ENCODE measurements at places on chromosomes 2 and 18.

- DNase-seq: no peak
Observed at GRCh38 chr2:20146401-20146800, 78.5 kb downstream of the SDC1 start.

- no peak for DNase-seq
Observed at GRCh38 chr2:156124458-156124857, 208.1 kb downstream of the NR4A2 start.

- DNase-seq: no peak
Observed at GRCh38 chr2:233311241-233311926, 3.8 kb downstream of the SAG start.

DNA sequence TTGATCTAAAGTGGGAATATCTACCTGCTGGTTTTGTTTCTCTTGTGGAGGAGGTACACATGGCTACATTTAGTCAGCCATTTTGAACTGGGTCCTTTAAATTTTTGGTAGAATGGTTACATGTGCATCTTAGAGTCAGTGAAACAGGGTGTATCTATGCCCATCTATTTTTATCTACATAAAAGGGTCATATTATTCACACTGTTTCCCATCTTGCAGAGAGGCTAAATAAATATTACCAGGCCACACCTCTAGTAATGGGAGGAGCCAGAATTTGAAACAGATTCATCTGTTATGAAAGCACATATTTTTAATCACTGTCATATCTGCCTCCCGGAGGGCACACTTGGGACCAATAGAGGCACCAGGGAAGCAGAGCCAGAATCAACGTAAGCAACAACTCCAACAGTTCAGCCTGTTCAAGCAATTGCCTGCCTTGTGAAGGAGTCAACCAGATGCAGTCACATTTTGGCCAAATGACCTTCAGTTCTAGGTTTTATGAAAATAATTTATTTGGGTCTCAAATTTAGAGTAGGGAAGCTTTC is 376.8 kb downstream of the TSN start:
- DNase-seq: no peak

DNA sequence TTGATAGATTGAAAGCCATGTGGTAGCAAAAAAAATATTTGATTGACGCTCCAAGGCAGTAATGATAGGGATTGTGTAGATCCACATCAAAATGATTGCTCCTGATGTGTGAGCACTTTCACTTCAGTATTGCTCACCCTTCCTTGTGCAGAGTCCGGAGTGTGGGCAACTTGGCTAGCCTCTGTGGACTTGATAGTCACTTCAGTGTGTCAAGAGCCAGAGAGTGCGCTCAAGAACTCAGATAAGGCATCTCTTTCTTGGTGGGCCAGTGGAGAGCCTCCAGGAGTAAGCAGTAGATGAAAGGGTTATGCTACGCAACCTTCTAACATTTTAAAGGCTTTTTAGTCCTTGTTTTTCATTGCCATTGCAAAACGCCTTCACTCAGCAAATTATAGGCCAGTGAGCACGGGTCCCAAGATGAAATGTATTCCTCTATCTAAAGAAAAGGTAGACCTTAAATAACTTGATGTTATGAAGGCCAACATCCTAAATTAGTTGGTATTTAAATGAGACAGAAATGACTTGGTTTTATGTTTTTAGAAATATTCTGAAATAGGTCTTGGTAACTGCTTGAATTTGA is 84.4 kb downstream of the MEIS1 start:
- DNase-seq: no peak

DNA sequence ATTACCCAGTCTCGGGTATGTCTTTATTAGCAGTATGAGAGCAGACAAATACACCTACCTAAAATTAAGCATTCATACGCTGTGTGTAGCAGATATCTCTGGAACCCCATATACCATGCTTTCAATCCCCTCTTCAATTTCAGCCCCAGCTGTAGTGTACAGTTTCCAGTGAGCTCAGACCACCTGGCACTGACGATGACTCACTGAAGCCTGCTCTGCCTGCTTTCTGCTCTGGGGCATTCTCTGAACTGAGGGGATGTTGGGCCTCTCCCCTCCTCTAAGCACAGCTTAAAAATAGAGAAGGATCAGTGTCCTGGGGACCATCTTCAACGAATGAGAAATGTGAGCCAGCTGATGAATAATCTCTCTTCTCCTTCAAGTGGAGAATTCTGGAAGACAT is 8.7 kb upstream of the CCL20 start:
- DNase-seq: peak; percentile 16

DNA sequence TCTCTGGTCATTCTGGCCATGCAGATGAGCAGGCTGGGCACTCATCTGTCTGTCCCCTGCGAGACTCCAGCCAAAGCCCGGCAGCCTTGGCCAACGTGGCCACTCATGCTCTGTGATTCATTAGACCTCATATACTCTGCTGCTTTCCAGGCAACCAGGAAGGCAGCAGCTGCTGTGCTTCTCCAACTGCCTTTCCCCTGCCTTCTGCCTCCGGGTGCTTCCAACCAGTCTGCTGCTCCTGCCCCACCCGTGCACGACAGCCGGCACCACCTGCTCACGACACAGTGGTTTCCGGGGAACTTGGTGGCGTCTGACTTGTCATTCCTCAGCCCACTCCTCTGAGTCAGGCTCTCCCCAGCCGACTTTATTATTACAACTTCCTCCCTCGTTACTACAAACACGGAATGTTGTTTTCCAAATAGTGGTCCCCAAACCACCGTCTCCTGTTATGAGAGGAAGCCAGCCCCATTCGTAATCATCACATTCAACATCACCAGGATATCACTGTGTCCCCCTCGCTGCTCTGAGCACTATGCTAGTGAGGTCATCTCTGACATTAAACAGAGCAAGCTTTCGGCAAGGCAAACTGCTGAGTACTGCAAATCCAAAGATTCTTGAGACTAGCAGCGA is 392.4 kb downstream of the ALK start:
- no peak for DNase-seq

DNA sequence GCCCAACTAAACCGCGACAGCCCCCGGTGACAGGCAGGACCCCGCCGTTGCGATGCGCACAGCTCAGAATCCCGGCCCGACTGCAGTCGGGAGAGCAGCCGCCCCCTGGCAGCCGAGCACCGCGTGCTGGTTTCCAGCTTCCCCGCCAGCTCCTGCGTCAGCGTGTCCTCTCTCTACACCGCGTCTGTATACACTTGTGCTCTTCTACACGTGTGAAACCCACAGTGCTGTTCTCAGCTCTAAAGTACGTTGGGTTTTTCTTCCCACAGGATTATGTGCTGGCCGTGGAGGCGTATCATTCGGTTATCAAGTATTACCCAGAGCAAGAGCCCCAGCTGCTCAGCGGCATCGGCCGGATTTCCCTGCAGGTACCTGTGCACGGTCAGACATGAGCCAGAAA is 54.0 kb downstream of the ADI1 start:
- DNase-seq: no peak

- no peak for DNase-seq
Observed at GRCh38 chr18:62101321-62101721, 85.5 kb downstream of the PIGN start.

- no peak for DNase-seq
Observed at GRCh38 chr2:23912054-23912453, 14.9 kb downstream of the ATAD2B start.

- no peak for DNase-seq
Observed at GRCh38 chr2:70779491-70779890, 11.0 kb downstream of the FIGLA start.

DNA sequence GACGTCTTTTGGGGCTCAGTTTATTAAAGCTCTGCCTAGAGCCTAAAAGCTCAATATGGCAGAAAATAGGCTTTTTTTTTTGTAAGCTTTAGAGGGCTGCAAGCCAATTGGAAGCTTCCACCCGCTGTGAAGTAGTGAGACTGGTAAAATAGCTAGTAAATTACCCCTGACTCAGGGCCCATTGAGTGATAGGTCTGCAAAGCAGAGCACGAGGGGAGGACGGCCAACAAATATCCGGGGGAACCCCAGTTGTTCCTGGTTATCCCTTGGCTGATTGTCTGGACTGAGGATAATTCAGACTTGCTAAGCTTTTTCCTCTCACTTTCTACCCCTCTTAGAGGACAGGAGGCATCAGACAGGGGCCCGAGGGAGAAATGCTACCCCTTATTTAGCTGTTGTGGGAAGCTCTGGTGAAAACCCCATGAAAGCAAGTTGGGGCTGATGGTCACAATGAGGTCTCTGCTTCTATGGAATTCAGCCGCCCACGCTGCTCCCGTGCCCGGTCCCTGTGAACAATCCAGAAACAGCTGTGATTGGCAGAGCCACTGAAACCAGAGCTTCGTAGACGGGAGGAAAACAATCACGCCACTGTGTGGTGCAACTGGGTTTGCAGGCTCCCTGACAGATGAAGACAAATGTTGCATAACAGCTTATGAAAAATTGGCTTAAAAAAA is 141.9 kb upstream of the LGALSL start:
- peak; percentile 54 for DNase-seq

GRCh38 chr2:101151859-101152271 is 683 bp upstream of the TBC1D8 start:
- DNase-seq: no peak

DNA sequence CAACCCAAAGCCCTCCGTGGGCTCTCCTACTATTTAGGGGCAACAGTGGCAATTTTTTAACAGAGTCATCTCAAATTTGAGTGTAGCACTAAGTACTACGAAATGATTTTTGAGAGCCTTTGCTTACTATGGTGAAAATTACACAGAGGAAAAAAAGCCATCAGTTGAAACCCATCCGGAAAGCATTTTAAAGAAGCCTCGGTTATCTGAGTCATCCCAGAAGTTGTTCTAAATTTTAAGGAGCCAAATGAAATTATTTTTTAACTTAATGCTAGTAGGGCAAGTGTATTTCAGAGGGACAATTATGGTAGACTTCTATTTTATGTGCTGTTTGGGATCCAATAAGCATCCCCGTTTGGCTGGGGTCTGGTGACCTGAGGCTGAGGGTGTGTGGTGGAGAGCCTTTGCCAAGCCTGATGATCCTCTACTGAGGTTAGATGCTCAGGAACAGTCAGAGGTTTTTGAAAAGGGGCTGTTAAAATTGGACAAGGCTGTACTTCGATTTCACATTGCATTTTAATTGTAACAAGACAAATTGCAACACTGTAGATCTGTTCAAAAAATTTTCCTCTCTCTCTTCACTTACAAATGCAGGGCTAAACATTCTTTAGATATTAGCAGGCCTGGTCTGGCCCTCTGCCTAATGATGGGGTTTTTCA is 47.0 kb downstream of the RAPGEF4 start:
- no peak for DNase-seq

DNA sequence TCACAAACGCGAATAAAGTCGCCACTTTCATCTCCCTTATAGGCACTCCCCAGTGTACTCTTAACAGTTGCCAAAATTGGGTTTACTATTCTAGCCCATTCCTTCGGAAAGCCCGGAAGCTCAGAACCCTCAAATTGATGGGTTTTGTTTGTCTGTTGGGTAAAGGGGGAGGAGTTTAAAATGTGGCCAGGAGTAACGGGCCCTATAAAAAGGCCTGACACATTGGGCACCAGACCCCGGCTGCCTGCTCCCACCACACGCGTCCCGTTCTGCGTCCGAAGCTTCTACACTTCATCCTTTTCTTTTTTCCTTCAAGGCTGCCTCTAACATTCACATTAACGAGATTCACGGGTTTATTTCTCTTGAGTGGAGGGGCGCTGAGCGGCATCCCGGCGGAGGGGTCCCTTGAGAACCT is 837 bp downstream of the NHEJ1 start:
- DNase-seq: no peak

DNA sequence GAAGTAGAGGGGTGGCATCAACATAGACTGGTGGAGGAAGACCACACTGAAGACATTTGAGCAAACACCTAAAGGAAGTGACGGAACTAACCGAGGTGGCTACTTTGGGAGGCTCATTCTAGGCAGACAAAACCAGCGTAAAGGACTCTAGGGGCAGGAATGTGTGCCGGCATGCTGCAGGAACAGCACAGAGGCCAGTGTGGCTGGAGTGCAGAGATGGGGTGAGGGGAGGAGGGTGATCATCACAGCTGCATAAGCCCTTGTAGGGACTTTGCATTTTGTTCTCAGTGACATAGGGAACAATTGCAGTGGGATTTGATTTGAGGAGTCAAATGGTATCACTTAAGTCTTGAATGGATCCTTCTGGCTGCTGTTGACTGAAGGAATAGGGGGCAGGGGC is 253.5 kb downstream of the NCKAP5 start:
- DNase-seq: no peak

GRCh38 chr2:7262727-7263126 is 345.5 kb downstream of the RNF144A start:
- DNase-seq: no peak

- no peak for DNase-seq
Observed at GRCh38 chr2:227739351-227739750, 6.3 kb upstream of the SCYGR8 start.

GRCh38 chr2:119673796-119674195 is 5.2 kb upstream of the TMEM177 start:
- no peak for DNase-seq

DNA sequence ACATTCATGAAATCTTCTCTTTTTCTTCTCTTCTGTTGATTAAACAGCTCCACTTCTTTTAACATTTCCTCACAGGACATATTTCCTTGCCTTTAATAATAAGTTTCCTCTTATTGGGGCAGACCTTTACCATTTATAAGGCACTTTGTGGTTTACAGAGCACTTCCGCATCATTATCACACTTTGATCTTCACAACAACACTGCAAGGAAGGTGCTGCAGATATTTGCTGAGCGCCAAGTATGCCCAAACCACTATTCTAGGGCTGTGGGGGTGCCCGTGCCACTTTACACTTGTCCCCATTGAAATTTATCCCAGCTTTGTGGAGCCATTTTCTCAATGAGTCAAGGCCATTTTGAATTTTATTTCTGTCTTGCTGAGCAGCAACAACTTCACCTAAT is 246.6 kb downstream of the SS18 start:
- DNase-seq: no peak

DNA sequence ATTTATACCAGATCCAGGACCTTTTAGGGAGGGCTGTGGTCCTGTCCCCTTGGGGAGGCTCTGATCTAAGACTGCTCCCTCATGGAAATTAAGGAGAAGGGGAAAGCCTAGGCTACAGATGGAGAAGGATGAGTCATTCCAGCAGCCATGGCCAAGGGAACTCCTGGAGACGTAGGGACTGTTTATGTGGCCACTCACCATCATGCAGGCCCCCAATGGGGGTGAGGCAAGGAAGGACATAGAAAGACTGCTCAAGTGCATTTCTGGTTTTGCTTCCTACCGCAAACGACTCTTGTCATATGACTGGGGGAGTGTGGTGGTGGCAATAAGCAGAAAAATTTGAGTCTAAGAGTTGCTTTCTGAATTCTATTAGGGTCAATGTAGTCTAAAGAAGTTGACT is 54.0 kb upstream of the CYP1B1 start:
- no peak for DNase-seq

DNA sequence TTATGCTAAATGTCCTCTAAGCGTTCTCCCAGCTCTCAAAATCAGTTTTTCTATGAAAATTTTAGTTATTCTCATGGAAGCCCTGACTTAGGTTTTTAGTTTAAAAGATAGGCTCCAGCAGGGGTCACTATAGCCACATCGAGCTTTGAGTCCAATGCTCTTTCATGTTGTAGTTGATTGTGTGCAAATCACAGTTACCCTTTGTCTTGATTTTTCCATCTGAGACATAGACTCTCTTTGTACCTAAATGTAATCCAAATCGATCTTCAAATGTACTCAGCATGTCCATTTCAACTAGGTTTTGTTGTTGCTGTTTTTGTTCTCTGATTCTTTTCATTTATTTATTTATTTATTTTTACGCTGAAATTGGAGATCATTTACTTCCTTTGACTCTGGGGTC is 26.4 kb upstream of the MSTN start:
- DNase-seq: peak; percentile 20

- DNase-seq: no peak
Observed at GRCh38 chr2:43202289-43202688, 24.1 kb downstream of the ZFP36L2 start.

- DNase-seq: no peak
Observed at GRCh38 chr2:168146892-168147810, 100.2 kb downstream of the STK39 start.

Data from ELF-1 (cell line).